Epithelial cell of esophagus (primary cell): ENCODE measurements at places on chromosomes 4 and X.
A peak's percentile ranks its signal among the peaks of the same experiment; 100 is the strongest.

DNA sequence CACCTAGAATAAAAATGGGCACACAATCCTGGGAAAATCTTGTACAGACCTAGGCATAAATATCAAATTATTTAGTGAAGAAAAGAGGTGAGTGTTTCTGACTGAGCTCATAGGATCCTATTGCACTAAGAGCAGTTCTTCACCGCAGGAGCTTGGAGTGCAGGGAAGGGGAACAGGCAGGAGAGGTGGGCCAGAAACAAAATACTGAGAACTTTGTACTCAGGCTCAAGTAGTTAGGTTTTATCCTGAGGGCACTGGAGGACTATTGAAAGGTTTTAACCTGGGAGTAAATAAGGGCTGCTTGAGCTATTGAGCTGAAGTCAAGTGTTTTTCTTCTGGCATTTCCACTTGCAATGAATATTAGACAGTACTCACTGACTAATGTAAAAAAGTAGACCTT is 12.2 kb downstream of the EPHA5 start:
- DNase-seq, result no peak

DNA sequence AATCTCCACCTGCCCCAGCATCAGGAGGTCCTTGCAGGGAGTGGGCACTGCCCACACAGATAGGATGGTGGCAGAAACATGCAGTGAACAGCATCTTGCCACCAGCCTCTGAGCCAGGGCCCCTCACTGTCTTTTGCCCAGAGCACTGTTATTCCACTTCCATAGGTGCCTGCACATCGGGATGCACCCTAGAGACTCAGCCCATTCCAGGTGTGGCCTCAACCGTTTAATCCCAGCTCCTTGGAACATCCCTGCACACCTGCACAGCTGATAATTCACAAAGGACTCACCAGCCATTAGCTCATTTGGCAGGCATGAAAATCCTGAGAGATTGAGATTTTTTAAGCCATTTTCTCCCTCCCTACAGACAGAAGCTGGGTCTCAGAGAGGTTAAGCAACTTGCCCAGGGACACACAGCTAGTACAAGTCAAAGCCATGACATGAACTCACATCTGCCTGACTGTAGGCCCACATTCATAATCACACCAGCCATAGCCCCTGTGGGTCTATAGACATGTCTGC is 116.3 kb downstream of the EFNB1 start:
- no peak for DNase-seq

DNA sequence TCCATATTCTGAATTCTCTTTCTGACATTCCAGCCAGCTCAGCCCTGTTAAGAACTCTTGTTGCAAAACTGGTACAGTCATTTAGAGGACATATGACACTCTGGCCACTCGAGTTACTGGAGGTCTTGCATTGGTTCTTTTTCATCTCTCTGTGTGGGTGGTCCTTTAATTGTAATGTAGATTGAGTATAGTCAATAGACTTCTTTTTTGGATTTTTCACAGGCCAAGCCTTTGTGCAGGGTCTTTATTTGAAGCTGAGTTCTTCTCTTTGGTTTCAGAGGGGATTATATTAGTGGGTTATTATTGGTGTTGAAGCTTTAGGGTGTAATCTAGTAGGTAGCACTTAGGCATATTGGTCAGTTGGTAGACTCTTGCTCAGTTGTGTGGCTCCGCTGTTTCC is 118.0 kb upstream of the GIMD1 start:
- no peak for DNase-seq

DNA sequence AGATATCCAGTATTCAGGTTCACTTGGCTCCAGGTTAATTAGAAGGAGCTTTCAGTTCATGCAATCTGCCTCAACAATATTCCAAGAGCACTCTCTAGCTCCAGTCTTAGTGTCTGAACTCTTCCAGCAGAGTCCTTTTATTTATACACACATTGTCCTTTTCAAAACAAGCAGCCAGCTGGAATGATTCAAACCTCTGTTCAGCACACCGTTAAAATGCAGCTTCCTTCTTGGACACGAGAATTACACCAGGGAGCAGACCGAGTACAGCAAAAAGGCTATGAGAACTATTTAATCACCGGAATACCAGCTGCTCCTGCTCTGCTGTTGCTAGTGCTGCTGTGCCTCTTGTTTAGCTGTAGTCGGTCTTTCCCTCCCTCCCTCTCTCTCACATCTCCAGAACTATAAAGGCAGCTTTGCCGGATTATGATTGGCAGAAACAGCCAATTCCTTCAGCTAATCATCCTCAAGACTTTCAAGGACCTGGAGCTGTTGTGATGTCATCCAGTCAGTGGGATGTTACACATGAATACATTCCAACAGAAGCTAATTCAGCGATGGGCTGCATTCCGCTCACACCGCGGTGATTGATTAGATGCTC is at the start of gene NDST4:
NDST4 (minus strand) TSS at position 115 of the 601 bp plus-strand sequence. CDS start 36,584 bp downstream, outside the sequence.
- peak; percentile 10 for DNase-seq

DNA sequence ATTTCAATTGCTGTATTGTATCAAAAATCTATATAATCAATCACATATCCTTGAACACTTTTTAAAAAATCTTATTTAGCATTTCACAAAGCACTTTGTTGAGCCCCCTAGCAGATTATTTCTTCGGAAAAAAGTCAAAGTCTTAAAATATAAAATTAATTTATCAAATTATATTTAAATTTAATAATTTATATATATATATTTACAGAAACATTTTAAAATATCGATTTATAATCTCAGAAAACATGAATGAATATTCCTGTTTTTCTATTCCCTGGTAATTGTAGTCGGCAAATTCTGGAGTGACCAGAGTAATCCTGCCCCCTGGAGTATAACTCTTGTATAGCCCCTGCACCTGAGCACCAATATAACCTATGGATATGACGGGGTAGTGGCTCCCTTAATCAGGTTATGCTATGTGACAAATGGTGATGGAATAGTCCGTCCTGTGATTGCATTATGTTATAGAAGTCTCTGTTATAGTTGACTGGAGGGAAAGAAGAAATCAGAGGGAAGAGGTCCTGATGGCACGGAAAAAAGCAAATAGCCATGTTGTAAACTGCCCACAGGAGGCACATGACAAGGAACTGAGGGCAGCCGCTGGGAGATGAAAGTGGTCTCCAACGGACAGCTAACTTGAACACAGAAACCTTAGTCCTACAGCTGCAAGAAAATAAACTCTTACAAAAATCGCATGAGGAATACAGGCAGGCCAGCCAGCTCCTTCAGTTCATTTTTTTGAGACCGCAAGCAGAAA is 1092.3 kb downstream of the ARAP2 start:
- peak; percentile 58 for DNase-seq

- peak; percentile 40 for DNase-seq
Observed at GRCh38 chr4:80072228-80072743, 743 bp downstream of the ANTXR2 start.

DNA sequence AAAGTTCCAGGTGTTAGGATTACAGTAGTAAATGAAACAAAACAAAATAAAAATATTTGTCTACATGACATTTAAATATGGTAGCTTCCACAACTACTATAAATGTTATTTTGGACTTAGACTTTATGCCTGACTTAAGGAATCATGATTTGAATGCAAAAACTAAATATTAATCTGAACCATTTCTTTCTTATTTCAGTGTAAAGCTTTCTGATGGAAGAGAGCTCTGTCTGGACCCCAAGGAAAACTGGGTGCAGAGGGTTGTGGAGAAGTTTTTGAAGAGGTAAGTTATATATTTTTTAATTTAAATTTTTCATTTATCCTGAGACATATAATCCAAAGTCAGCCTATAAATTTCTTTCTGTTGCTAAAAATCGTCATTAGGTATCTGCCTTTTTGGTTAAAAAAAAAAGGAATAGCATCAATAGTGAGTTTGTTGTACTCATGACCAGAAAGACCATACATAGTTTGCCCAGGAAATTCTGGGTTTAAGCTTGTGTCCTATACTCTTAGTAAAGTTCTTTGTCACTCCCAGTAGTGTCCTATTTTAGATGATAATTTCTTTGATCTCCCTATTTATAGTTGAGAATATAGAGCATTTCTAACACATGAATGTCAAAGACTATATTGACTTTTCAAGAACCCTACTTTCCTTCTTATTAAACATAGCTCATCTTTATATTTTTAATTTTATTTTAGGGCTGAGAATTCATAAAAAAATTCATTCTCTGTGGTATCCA is 1.6 kb downstream of the CXCL8 start:
- DNase-seq, result no peak

- no peak for DNase-seq
Observed at GRCh38 chr4:166519774-166520173, 646.7 kb downstream of the TLL1 start.

GRCh38 chrX:150308041-150308440 is 55.1 kb upstream of the MAMLD1 start:
- DNase-seq, result no peak
